Lower leg skin (tissue), 4 donors: ENCODE measurements at places on chromosomes 2 and 18. TPM values are rescaled to one million over a fixed set of nuclear protein-coding genes. Genes with fewer than 3 reads are reported as not detected.

The PSMA8 gene
- total RNA-seq: not detected

The RIT2 gene
- total RNA-seq: not detected

- no peak for DNase-seq
Measured at GRCh38 chr2:156687715-156688114, 251.5 kb downstream of the GPD2 start.

GRCh38 chr2:128406736-128407554 is 88.3 kb upstream of the HS6ST1 start:
- peak; percentile 72 for DNase-seq

DNA sequence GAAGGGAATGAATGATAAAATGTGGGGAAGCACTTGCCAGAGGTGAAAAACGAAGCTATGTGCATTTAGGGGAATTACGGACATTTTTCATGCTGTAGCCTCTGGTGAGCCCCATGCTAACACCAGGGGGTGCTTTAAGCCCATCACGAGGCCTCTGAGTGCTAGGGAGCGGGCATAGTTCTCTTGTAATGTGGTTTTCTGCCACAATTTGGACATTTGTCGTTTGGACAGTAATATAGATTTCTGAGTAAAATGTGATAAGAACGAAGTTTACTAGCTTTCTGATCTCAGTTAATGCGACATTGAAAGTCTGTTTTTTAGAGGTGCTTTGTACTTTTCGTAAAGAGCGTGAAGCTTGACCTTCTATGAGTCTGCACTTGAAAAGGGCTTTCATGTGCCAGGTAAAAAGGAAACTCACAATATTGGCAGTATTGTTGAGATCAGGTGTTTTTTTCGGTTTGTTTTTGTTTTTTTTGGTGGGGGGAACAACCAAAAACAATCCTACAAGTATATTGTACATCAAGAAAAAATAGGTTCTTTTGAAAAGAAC is 50.6 kb downstream of the TRAF3IP1 start:
- DNase-seq: peak; percentile 51
